Activated effector memory CD4-positive, alpha-beta T cell treated with Interleukin-2 at 50 U/mL for 16 hours (primary cell): ENCODE measurements at places on chromosomes 12 and 14.

DNA sequence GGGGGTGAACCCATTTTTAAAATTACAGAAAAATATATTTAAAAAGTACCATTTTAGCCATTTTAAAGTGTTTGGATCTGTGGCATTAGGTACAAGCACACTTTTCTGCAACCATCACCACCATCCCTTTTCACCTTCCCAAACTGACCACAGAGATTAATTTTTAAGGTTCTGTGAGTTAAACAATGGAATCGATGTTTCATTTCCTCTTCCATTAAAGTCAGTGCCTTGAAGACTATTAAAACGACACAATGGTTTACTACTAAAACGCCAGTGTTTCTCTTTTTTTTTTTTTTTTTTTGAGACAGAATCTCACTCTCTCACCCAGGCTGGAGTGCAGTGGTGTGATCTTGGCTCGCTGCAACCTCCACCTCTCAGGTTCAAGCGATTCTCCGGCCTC is 78.1 kb upstream of the GPR68 start:
- no peak for DNase-seq

GRCh38 chr14:73863209-73863608 is 11.6 kb downstream of the PTGR2 start:
- DNase-seq = no peak

- no peak for DNase-seq
Measured at GRCh38 chr12:105036937-105037649, 47.2 kb downstream of the ALDH1L2 start.

- DNase-seq = no peak
Measured at GRCh38 chr12:6771091-6771495, 1.2 kb upstream of the LAG3 start.

DNA sequence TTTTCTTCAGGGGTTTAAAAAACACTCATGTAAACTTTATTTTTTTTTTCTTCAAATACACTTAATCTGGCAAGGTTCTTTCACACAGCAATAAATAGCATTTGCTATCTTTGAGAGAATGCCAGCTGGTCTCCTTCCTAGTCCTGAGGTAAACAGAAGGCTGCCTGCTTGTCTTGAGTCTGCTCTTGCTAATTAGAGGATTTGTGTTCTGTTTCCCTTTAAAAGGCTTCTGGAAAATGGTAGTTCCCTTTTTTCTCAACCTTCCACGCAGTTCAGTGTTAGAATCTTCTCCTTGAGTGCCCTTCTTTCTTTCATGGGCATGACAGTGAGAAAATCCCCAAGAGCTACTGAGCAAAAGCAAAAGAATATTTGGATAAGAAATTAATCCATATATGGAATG is 92.3 kb upstream of the DCN start:
- DNase-seq = no peak
